ENCODE measurements at places on chromosomes 6 and 20. TPM values are rescaled to one million over a fixed set of nuclear protein-coding genes. Genes with fewer than 3 reads are reported as not detected.

The CDKN1A gene
- total RNA-seq = 128 TPM

The STMN3 gene
- total RNA-seq = 17.5 TPM

- no peak overlapping the region for H3K4me3 ChIP-seq
- H3K27me3 ChIP-seq = no peaks in the 10 kb centered on the region
- DNase-seq = no peak
- H3K27ac ChIP-seq = no peak overlapping the region
- no peaks in the 10 kb centered on the region for H3K36me3 ChIP-seq
Measured at GRCh38 chr6:76779068-76779467, 684.2 kb downstream of the HTR1B start.

GRCh38 chr20:48295966-48296421 is 510.7 kb upstream of the SULF2 start:
- H3K36me3 ChIP-seq = no peaks in the 10 kb centered on the region
- no peak overlapping the region for H3K27ac ChIP-seq
- H3K27me3 ChIP-seq = no peaks in the 10 kb centered on the region
- H3K4me1 ChIP-seq = peaks cover 7% of the 10 kb centered on the region
- no peak overlapping the region for H3K4me3 ChIP-seq

DNA sequence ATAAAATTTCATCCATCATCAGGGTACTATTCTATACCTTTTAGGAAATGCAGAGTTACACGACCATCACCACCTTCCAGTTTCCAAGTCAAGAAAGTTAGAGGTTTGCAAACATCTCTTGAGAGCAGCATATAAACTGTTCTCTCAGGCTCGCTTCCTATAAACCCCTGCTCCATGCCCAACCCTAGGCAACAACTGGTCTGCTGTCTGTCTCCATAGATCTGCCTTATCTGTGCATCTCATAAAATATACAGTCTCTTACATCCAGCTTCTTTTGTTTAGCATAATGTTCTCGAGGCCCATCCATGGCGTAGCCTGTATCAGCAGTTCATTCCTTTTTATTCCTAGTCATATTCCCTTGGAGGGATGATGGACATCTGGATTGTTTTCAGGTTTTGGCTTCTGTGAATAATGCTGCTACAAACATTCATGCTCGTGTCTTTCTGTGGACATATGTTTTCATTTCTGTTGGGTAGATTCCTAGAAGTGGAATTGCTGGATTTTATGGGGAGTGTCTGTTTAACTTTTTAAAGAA is 6.1 kb downstream of the PTPRT start:
- H3K36me3 ChIP-seq = no peaks in the 10 kb centered on the region
- H3K27me3 ChIP-seq = no peaks in the 10 kb centered on the region
- H3K27ac ChIP-seq = no peak overlapping the region
- no peak for DNase-seq
- H3K4me3 ChIP-seq = no peak overlapping the region

All from tibial nerve (tissue), 4 donors.